ENCODE measurements at places on chromosomes 3 and 15.
A peak's percentile ranks its signal among the peaks of the same experiment; 100 is the strongest.

DNA sequence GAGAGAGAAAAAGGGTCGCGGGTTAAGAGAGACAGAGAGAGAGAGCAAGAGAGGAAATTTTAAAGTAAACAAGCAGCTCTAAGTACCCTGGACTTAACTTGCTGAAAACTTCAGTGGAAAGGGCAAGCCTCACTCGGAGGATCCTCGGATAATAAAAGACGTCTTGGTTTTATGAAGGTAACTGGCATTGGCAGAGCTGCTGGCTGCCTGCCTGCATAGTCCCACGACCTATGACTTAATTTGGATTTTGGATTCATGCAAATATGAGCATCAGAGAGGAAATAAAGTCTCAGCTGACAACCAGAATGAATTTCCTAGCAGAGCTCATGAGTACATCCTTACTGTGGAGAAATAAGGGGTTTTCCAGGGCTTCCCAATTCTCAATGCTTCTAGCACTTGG, 95.1 kb upstream of the PDZRN3 start:
- H3K4me3 ChIP-seq = no peak overlapping the region
- H3K27me3 ChIP-seq = no peaks in the 10 kb centered on the region
- H3K27ac ChIP-seq = no peak overlapping the region
- no peaks in the 10 kb centered on the region for H3K4me1 ChIP-seq
- DNase-seq = no peak
- H3K36me3 ChIP-seq = no peaks in the 10 kb centered on the region

DNA sequence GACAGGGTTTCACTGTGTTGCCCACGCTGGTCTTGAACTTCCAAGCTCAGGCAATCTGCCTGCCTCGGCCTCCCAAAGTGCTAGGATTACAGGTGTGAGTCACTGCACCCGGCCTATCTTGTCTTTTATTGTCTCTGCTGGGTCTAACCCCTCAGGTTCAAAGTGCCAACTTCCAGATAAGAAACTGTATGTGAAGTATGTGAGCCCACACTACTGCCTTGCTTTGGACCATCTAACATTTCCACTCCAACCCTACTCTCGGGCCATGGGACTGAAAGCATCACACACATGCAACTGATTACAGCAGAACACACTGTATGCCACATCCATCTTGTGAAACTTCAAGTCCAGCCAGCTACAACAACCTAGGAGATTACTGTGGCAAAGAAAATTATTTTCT, 256.1 kb upstream of the VEPH1 start:
- no peaks in the 10 kb centered on the region for H3K4me1 ChIP-seq
- DNase-seq = no peak
- no peak overlapping the region for H3K27ac ChIP-seq
- H3K27me3 ChIP-seq = no peaks in the 10 kb centered on the region
- H3K4me3 ChIP-seq = no peak overlapping the region

DNA sequence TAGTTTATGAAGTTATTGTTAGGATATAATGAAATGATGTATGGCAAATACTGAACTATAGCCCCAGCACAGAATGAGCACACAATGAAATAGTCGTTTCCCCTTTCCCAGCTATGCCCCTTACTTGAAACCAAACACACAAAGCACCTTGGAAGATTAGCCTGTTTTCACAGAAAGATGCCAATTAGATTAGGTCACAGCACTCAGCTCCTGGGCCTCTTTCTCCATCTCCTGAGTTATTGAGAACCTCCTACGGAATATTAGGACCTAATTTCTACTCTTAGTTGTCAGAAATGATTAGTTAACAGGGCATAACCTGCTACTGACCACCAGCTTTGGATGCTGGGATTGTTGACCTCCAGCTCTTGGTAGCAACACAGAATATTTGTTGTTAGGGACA, 269.4 kb upstream of the ROPN1 start:
- no peak overlapping the region for H3K4me3 ChIP-seq
- no peaks in the 10 kb centered on the region for H3K27me3 ChIP-seq
- DNase-seq = peak; percentile 85
- peaks cover 7% of the 10 kb centered on the region for H3K4me1 ChIP-seq

DNA sequence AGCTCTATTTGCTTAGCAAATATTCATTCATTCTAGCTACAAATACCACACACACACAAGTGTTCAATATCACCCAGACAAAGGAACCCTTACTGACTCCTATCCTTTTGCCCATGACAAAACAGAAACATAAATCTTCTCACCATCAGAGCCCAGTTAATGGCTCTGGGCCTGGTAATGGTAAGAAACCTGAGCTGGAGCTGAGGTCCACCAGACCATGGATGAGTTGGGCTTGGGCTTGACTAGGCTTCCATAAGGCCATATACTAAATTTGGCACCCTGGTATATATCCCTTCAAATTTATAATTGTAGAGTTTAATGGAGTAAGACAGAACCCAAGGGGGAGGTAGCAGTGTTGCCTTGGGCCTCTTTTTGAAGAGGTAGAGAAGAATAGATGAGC, 29.4 kb downstream of the GPR176 start:
- no peaks in the 10 kb centered on the region for H3K27me3 ChIP-seq
- no peak for DNase-seq
- no peaks in the 10 kb centered on the region for H3K36me3 ChIP-seq

DNA sequence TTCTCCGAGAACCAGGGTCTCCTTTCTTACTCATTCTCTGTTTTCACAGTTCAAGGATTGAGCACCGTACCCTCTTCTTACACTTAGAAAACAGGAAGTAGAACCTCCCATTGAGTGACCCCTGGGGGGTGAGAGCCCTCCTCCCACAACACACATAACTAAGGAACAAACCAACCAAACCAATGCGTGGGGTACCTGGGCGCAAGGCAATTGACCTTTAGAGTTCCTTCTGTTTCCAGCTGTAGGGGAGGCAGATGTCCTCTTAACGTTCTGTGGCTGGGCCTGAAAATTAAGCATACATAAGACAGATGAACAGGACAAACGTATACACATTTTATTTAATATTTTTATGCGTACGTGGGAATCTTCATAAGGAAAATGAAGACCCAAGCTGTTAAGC, 33.5 kb upstream of the TIMP4 start:
- H3K27ac ChIP-seq = no peak overlapping the region

- no peaks in the 10 kb centered on the region for H3K4me1 ChIP-seq
- H3K4me3 ChIP-seq = no peak overlapping the region
- H3K27ac ChIP-seq = no peak overlapping the region
- no peaks in the 10 kb centered on the region for H3K27me3 ChIP-seq
- H3K36me3 ChIP-seq = no peaks in the 10 kb centered on the region
Observed at GRCh38 chr3:110344487-110344886, 727.1 kb upstream of the NECTIN3 start.

- no peaks in the 10 kb centered on the region for H3K4me1 ChIP-seq
- DNase-seq = no peak
- H3K36me3 ChIP-seq = no peaks in the 10 kb centered on the region
- H3K4me3 ChIP-seq = no peak overlapping the region
Observed at GRCh38 chr3:173957646-173958045, 560.1 kb downstream of the NLGN1 start.

DNA sequence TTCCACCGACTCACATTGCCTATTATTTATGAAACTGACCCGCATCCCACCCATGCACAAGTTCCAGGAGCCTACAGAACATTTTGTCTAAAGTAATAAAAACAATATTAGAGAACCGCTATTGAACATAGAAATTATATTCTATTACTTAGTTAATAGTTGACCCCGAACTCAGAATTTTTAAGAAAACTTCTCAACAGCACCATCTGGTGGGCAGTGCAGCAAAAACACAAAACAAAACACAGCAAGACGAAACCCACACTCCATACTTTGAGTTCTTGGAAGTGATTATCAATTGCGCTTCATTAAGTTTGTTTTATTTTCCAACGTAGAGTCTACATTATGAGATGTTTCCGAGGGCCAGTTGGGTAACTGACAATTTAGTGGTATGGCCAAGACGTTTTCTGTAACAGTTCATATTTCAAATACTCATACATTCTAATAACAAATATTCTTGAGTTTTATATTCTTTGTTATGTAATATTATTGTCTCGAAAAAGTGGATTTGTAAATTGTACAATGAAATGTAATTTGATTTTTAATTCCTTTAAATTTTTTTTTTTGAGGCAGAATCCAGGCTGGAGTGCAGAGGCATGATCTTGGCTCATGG, 24.0 kb upstream of the C3orf70 start:
- H3K27ac ChIP-seq = no peak overlapping the region
- DNase-seq = peak; percentile 35
- H3K4me1 ChIP-seq = no peaks in the 10 kb centered on the region

- H3K27ac ChIP-seq = no peak overlapping the region
- no peaks in the 10 kb centered on the region for H3K36me3 ChIP-seq
- H3K27me3 ChIP-seq = no peaks in the 10 kb centered on the region
- peaks cover 10% of the 10 kb centered on the region for H3K4me1 ChIP-seq
- no peak overlapping the region for H3K4me3 ChIP-seq
Observed at GRCh38 chr3:31839144-31839917, 141.7 kb downstream of the OSBPL10 start.

GRCh38 chr15:73683777-73684580, at the start of gene CD276:
TSS of gene CD276 (plus strand) at chr15:73684383. CDS start at chr15:73699640, 15,257 bp downstream.
- H3K36me3 ChIP-seq = no peaks in the 10 kb centered on the region
- H3K27ac ChIP-seq = peak within 1 kb of the TSS; percentile 73
- H3K27me3 ChIP-seq = no peaks in the 10 kb centered on the region
- peak within 1 kb of the TSS; percentile 73 for H3K4me3 ChIP-seq

- DNase-seq = no peak
- no peaks in the 10 kb centered on the region for H3K4me1 ChIP-seq
- H3K27me3 ChIP-seq = no peaks in the 10 kb centered on the region
- H3K4me3 ChIP-seq = no peak overlapping the region
- no peaks in the 10 kb centered on the region for H3K36me3 ChIP-seq
- no peak overlapping the region for H3K27ac ChIP-seq
Observed at GRCh38 chr3:106631373-106632108, 745.7 kb upstream of the CCDC54 start.

- no peaks in the 10 kb centered on the region for H3K36me3 ChIP-seq
- no peaks in the 10 kb centered on the region for H3K27me3 ChIP-seq
- peak; percentile 77 for DNase-seq
- no peaks in the 10 kb centered on the region for H3K4me1 ChIP-seq
Observed at GRCh38 chr15:40421246-40422157, 15.9 kb downstream of the IVD start.

- no peaks in the 10 kb centered on the region for H3K36me3 ChIP-seq
- no peaks in the 10 kb centered on the region for H3K4me1 ChIP-seq
- no peak for DNase-seq
- H3K4me3 ChIP-seq = no peak overlapping the region
Observed at GRCh38 chr3:63705092-63705645, 52.7 kb downstream of the SNTN start.

DNA sequence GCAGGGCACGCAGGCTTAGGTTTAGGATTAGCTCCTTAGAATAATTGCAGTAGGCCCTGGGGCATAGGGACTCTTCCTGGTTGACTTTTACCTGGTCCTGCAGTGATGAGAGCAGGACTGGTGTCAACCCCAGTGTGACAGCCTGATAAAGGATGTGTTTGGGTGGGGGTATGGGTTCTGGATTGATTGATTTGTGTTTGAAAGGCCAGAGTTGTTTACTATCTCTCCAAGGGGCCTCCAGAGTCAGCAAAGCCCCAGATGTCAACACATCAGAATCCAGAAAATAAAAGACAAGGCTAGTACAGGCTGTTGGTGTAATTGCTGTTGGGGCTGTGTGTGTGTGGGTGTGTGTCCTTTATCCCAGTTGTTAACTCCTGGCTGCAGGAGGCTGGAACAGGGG, 122.3 kb downstream of the CHRNA7 start:
- no peaks in the 10 kb centered on the region for H3K36me3 ChIP-seq
- no peak overlapping the region for H3K4me3 ChIP-seq
- H3K4me1 ChIP-seq = no peaks in the 10 kb centered on the region
- no peak for DNase-seq
- no peaks in the 10 kb centered on the region for H3K27me3 ChIP-seq
- H3K27ac ChIP-seq = no peak overlapping the region

GRCh38 chr3:112136959-112137693, 4.1 kb upstream of the GCSAM start:
- H3K27me3 ChIP-seq = no peaks in the 10 kb centered on the region
- no peak overlapping the region for H3K4me3 ChIP-seq
- DNase-seq = peak; percentile 87
- peaks cover 2% of the 10 kb centered on the region for H3K4me1 ChIP-seq
- H3K27ac ChIP-seq = no peak overlapping the region

GRCh38 chr3:170450039-170450438, 31.4 kb downstream of the CLDN11 start:
- H3K27me3 ChIP-seq = no peaks in the 10 kb centered on the region
- no peak overlapping the region for H3K27ac ChIP-seq
- H3K36me3 ChIP-seq = no peaks in the 10 kb centered on the region
- DNase-seq = no peak
- no peak overlapping the region for H3K4me3 ChIP-seq

DNA sequence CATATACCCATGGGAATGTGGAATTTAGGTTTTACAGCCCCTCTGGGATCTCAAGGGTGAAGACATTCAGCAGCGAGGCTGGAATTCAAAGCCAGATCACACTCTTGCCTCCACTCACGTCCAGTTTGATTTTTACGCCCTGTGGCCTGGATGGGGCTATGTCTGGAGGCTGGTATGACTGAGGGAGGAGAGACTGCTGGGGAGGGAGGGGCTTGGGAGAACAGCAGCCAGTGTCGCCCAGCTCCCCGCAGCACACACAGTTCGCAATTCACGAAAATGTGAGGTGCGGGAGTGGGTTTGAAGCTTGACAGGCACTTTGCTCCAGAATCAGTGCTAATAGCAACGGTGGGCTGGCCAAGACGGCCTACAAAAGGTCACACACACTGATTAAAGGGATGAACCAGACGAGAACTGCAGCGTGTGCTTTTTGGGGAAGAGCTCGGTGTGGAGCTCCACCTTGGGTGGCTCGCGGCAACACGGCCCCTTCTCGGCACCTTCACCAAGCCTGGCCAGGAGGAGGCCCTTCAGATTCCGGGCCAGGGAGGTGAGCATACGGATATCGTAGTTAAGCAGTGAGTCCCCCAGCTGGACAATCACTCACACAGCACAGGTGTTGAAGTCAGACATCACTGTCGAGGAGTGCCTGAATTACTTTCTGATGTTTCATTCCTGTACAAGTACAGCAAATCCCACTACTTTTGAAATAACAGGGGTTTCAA, 16.4 kb downstream of the EHD4 start:
- peaks cover 2% of the 10 kb centered on the region for H3K4me1 ChIP-seq
- no peaks in the 10 kb centered on the region for H3K27me3 ChIP-seq
- H3K27ac ChIP-seq = no peak overlapping the region

DNA sequence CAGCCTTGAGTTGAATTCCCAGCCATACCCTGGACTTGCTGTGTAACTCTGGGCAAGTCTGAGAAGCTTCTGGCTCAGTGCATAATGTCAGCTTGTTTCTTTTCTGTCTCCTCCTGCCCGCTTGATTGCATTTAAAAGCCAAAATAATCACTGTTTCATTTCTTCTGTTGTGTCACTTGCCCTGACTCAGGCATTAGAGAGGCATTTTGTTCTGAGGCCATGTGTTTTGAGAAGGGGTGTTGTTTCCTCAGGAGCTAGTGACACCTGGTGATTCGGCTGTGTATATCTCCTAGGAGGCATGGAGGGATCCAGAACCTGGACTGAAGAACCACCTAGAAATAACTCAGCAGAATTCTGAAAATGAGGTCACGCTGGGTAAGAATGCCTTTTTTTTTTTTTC, 16.0 kb downstream of the WDR73 start:
- no peaks in the 10 kb centered on the region for H3K4me1 ChIP-seq
- DNase-seq = peak; percentile 82
- H3K36me3 ChIP-seq = peaks cover 7% of the 10 kb centered on the region
- H3K27me3 ChIP-seq = no peaks in the 10 kb centered on the region
- no peak overlapping the region for H3K27ac ChIP-seq
- no peak overlapping the region for H3K4me3 ChIP-seq
